ENCODE measurements at places on chromosomes 13 and 19.
A peak's percentile ranks its signal among the peaks of the same experiment; 100 is the strongest.

DNA sequence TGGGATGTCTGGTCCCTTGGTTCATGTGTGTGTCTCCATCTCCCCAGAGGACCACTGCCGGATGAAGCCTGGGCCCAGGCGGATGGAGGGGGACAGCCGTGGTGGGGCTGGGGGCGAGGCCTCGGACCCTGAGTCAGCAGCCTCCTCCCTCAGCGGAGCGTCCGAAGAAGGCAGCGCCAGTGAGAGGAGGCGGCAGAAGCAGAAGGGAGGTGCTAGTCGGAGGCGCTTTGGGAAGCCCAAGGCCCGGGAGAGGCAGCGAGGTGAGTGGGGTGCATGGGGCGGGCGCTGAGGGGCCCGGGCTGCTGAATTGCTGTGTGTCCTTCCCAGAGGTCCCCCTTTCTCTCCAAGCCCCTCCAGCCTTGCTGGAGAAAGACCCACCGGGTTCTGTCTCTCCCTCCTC, 3.2 kb downstream of the CCDC106 start:
- no peak for DNase-seq

GRCh38 chr19:49851456-49852259, 699 bp downstream of the PTOV1 start:
- peak; percentile 29 for DNase-seq

DNA sequence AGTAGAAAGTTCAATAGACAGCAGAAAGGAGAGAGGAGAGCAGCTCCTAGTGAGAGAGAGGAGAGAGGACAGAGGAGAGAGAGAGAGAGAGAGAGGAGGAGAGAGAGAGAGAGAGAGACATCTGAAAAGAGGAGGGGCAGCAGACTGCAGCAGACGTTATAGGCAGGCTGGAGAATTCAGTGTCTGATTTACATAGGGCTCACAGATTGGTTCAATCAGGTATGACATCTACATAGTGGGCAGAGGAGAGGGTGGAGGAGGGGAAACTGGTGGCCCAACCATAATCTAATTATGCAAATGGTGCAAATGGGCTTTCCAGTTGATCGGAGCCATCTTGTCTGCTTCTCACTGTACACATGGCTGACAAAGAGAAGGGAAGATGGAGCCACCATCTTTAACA, 221.3 kb upstream of the TRPC4 start:
- no peak for DNase-seq

DNA sequence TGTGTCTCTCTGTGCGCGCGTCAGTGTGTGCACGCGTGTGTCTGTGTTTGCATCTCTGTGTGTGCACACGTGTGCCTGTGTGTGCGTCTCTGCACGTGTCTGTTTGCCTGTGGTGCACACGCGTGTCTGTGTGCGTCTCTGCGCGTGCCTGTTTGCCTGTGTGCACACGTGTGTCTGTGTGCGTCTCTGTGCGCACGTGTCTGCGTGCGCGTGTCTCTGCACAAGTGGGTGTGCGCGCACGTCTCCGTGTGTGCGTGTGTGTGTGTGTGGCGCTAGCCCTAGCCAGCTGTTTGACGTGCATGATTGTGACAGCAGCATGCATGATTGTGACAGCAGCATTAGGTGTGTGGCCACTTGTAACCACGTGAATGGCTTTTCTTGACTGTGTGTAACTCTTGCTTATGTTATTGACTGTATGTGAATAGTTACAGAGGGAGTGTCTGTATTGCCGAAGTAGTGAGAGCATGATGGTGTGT, 31.1 kb downstream of the ZNF146 start:
- DNase-seq: no peak

GRCh38 chr13:97425590-97425989, 8.4 kb upstream of the RAP2A start:
- no peak for DNase-seq

Measured in amygdala (tissue), 56 donors.